CD8-positive, alpha-beta memory T cell (primary cell): ENCODE measurements at places on chromosomes 5 and 9.

DNA sequence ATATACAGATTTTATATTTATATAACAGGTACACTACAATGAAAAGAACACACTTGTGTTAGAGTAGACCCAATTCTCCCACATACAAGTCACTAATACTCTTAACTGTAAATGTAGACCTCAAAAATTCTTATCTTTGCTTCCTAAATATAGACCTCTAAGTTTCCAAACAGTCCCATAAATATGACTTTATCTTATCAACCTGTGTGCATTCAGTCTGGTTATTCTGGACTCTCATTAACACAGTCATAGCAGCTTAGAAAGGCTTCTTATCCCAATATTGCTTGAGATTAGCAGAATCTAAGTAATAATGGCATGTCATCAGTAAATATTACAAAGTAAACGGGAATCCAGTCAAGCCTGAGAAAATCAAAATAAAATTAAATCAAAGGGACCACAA is 161.1 kb downstream of the FBXL17 start:
- H3K4me3 ChIP-seq: no peak overlapping the region
- DNase-seq: no peak
- no peaks in the 10 kb centered on the region for H3K4me1 ChIP-seq
- no peaks in the 10 kb centered on the region for H3K27me3 ChIP-seq
- no peaks in the 10 kb centered on the region for H3K36me3 ChIP-seq

DNA sequence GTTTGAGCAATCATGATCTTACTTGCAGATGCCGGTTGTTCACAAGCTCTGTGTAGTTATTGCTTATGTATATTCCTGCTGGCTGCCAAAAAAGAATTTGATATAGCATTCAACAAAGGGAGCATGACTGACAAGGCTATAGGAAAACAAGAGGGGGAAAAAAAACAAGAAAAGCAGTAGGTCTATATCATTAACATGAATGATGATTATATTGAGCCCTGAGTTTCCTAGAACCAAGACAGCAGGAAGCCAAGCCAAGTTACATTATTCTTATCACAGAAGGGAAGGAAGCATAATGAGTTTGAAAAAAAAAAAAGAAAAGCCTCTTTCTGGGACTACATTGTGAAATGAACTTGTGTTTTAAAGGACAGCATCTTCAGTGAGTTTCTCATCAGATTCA is 41.0 kb downstream of the TSTD2 start:
- H3K4me1 ChIP-seq: no peaks in the 10 kb centered on the region
- no peak for DNase-seq
- no peaks in the 10 kb centered on the region for H3K36me3 ChIP-seq
- no peak overlapping the region for H3K27ac ChIP-seq
- H3K27me3 ChIP-seq: no peaks in the 10 kb centered on the region

DNA sequence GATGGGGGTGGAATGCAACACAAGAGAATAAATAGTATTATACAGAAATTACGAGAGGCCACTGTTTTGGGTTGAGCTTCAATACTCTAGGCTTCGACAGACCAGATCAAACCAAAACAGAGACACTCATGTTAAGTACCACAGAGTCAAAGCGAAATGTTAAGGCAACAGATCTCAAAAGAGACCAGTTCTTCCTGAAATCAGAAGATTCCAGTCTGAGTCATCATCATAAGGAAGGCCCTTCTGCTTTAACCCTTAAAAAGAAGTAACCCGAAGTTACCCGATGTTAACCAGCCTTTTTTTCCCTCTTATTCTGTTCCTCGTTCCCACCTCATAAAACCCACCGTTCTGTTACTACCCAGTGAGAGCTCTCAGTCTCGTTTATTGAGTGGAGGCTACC is 75.9 kb downstream of the SFXN1 start:
- H3K27me3 ChIP-seq: no peaks in the 10 kb centered on the region
- H3K4me3 ChIP-seq: no peak overlapping the region
- DNase-seq: no peak

- H3K27ac ChIP-seq: no peak overlapping the region
- H3K36me3 ChIP-seq: no peaks in the 10 kb centered on the region
- H3K4me3 ChIP-seq: no peak overlapping the region
- no peak for DNase-seq
- H3K4me1 ChIP-seq: no peaks in the 10 kb centered on the region
- H3K27me3 ChIP-seq: no peaks in the 10 kb centered on the region
Observed at GRCh38 chr5:141788296-141788970, 89.8 kb downstream of the PCDH1 start.

DNA sequence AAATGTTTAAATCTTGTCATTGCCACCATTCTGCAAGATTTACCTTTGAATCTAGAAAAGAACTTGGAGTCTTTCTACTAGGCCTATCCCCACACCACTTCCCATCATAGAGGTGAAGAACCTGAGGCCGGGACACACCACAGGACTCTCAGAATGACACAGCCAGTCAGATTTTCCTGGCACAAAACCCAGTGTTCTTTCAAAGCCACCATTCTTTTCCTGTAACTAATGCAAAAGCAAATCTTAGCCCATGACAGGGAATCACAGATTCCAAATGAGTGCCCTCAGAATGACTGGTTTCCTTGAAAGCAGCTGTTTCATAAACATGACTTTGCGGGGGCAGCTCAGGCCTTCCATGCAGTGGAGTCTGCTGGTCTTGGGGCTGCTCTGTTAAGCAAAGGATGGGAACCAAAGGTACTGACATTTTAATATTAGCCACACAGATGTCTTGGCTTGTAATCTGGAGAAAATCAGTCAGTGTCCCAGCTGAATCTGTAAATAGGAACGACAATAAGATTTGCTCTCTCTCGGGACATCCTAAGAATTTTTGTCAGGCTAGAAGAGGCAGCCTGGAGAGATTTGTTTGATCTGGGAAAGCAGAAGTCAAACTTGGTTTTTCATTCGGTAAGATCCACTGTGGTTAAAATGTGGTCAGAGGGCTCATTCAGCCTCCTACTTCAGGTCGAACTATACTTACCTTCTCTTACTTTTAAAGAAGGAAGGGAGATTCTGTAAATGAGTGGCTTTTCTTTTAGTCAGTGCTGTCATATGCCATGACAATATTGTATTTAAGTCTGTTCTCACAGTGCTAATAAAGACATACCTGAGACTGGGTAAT is 115.1 kb downstream of the PALM2AKAP2 start:
- no peaks in the 10 kb centered on the region for H3K27me3 ChIP-seq
- no peaks in the 10 kb centered on the region for H3K4me1 ChIP-seq
- DNase-seq: no peak
- no peak overlapping the region for H3K27ac ChIP-seq
